ENCODE measurements at places on chromosomes 6 and 20.

DNA sequence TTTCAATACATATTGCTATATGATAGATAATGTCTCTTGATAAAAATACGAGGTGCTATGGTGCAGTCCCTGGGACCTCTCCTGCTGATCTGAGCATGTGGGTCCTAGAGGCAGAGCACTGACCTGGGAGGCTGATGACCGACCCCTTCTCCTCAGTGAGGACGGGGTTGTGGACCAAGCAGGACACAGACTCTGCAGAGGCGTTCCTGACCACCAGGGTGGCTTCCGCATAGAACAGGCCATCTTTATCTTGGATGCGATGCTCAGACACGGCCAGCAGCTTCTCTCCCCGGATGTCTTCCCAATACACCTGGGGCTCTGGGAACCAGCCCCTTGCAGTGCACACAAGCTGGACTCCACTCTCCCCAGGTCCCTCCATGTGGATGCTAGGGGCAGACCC lies 4.2 kb downstream of the BTNL2 start:
- DNase-seq, result no peak

DNA sequence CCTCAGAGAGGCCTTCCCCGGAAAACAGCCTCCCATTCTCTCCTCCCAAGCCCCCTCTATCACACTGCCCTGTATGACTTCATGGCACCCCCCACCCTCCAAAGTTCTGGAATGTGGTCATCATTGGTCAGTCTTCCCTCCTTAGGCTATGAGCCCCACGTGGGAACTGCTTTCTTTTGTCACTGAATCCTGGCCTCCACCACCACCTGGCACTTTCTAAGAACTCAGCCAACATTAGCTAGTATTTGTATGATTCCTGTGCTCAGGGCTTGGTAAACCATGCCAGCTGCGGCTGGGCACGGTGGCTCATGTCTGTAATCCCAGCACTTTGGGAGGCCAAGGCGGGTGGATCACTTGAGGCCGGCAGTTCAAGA lies 8.4 kb upstream of the E2F1 start:
- no peak for DNase-seq

GRCh38 chr6:74731204-74731603 lies 474.6 kb downstream of the COL12A1 start:
- DNase-seq, result no peak

DNA sequence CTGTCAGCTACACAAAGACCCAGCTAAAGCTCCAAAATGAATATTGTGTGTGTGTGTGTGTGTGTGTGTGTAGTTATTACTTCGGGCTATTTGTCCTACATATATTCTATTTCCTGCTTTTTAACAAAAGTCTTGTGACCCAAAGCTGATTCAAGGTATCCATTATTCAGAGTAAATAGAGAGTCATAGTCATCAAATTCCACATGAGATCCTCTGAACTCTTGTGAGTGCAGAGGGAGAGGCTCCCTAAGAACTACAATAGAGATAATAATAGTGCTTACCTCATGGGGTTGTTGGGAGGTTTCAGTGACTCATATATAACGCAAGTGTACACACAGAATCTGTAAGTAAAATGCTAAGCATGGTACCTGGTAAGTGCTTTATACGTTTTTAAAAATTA lies 95.6 kb upstream of the SHLD1 start:
- DNase-seq, result no peak

DNA sequence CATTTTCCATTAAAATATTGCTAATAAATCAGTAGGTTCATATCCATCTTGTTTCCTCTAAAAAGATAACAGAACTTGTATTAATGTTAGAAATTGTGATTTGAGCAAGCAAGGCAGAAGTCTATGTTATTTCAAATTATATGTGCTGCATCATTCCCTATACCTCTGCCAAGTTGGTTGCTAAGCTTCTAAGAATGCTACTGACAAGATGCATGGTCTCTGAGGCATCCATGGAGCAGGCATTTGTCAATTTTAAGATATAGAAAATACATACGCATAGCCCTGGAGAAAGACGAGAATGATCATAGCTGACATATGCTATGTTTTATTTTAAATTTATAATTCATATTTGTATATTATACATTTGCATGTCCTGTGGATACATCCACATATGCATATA lies 168.3 kb upstream of the THEMIS start:
- DNase-seq, result peak; percentile 59

- DNase-seq, result no peak
These were observed 51.8 kb downstream of the CDH26 start for GRCh38 chr20:60009826-60010616.

DNA sequence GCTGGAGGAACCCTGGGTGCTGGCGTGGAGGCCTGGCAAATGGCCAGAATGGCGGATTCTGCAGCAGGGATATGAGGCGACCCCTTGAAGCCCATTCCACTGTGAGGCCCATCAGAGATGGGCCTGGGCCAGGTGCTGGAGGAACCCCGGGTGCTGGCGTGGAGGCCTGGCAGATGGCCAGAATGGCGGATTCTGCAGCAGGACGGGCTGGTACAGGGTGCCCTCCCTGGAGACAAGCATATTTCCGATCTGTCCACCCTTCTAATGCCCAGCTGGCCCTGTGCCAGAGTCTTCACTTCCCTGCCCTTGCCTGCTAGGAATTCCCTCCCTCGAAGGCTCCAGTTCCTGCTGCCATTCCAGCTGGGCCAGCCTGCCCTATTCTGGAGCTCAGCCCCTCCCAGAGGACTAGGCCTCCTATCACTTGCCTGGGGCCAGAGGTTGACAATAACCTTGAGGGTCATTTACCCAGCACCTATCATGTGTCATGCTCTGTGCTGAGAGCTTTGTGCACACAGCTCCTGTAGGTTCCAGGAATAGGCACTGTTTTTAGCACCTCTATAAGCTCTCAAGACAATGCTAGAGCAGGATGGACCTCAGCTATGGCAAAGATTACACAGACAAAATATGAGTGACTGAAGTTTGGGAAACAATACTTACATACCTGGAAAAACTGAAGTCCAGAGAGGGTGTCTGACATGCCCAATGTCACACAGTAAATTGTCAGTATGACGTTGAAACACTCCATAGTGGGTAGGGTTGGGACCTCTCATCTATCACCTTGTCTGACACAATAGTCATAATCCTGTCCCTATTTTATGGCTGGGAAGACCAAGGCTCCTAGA lies 21.4 kb downstream of the SUN5 start:
- DNase-seq, result no peak

DNA sequence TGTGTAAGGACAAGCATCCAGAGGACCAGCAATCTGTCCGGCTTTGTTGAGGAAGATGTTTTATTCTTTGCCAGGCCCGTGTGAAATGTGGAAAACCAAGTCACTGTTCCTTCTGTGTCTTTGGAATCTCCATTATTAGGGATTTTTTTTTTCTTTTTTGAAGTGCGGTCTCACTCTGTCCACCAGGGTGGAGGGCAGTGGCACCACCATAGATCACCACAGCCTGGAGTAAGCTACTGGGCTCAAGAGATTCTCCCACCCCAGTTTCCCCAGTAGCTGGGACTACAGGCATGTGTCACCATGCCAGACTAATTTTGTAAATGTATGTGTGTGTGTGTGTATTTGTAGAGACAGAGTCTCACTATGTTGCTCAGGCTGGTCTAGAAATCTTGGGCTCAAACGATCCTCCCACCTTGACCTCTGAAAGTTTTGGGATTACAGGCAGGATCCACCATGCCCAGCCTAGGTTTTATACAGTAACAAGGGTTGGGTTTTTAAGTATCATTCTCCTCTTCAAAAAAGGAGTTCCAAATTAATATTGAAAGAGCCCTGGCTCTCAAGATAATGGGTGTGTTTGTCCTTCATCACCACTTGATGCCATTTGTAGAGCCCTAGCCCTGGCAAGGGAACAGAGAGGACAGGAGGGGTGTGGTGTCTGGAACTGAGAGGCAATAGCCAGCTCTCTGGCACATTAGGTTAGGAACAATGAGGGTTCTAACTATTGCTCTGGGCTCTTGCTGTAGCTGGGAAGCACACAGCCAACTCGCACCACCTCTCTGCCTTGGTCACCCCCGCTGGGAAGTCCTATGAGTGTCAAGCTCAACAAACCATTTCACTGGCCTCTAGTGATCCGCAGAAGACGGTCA lies 3.1 kb downstream of the LAMP5 start:
- no peak for DNase-seq

- DNase-seq, result no peak
These were observed 867 bp upstream of the AKAP7 start for GRCh38 chr6:131134220-131134979.

DNA sequence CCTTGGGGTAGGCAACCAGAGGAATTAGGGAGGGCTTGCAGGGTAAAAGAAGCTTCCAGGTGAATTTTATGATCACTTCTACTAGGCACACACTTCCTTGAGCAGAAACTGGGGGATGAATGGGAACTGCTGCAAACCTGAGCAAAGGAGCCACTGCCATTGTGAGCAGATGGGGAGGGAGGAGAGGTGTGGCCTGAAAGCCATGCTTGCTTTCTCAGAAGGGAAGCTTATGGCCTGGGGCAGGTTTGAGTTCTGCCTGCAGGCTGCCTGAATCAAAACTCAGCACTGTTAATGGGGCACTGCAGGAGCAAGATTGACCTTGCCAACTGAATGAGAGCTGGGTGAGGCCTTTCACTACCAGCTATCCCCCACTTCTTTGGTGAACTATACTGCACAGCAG lies 328.1 kb downstream of the NKAIN2 start:
- DNase-seq, result no peak

GRCh38 chr20:50070361-50070760 lies 42.6 kb downstream of the UBE2V1 start:
- no peak for DNase-seq

DNA sequence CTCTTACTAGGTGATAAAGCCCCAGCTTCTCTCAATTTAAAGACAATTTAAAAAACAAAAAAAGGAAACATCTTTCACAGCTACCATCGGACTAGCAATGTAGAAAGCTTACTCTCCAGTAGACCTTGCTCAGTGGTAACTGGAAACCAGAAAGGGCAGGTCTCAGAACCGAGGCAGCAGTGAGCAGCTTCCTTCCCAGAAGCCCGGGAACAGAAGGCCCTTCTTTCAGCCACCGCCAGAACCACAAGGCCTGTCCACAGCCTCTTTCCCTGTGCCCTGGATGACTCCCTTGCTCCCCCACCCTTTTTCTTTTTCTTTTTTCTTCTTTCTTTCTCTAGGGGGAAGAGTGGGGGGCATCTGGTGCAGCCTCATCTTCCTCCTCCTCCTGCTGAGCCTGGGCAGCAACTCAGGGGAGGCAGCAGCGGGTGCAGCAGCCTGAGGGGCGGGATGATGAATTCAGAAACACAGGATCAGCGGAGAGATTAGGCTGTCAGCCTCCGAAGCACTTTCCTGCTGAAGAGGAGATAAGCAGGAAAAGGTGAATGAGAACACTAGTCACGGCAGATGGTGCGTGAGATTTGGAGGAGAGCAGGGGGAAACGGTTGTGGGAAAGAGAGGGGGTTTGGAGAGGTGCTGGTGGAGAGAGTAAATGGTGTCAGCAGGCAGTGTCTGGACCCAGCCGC lies 158.5 kb downstream of the ID4 start:
- DNase-seq, result no peak

DNA sequence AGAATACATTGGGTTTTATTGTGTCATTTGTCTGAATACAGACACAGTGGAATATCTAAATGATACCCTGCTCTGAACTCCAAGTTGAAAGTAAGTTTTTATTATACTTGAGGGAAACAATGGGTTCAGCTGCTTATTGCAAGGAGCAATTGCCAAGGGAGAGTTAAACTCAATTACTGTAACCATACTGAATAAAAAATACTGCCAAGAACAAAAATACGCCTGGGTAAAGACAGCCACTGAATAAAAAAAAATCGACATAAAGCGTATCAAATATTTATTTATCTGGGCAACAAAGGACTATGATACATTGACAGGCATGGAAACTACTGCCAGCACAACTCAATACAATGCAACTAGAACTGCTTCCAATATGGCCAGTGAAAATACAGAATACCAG lies 18.1 kb downstream of the TFAP2A start:
- no peak for DNase-seq

DNA sequence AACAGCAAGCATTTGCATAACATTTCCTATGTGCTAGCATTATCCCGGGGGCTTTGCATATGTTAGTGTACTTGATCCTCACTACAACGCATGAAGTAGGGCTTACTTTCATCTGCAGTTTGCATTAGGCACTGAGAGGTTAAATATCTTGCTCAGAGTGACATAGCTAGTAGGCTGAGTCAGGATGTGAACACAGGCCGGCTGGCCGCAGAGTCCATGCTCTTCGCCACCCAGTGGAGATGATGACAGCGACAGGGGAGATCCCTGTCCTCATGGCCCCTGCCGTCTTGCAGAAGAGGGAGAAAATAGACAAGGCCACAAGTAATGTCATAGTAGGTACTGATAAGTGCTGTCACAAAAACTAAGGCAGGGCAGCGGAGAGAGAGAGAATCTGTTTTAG lies 46.9 kb downstream of the LYRM4 start:
- DNase-seq, result peak; percentile 31

GRCh38 chr6:39495640-39496039 lies 173.1 kb upstream of the KCNK16 start:
- no peak for DNase-seq

DNA sequence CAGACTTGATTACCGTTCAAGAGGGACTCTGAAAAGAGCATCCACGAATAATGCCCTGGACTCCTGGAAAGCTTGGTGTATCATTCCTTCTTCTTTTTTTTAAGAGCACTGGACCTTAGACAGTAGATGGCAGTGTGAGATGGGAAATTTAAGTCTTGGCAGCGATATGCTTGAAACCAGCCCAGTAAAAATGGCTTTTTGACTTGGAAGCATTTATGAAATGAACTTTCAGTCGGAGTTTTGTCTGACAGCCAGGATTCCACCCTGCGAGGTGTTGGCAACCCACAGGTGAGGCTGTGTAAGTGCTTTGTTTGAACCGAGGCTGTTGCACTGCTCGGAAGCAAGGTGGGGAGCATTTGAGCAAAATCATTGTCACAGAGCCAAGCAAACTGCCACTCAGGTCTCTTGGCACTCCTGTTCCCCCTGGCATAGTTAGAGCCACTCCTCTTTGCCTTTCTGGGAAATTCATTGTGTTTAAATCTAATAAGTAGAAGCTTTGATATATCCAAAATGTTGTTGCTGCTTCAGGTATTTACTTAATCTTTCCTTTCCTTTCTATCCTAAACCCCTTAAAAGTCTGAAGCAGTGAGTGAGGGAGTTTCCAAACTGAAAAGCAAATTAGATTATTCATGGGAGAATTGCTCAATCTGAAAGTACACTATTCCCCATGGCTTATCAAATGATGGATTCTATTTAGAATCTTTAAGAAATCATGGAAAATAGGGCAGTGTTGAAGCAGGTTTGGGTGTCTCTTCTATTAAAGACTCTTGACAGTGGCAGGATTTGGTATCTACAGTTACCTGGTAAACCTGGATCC lies 272.8 kb upstream of the SLC35B3 start:
- no peak for DNase-seq

GRCh38 chr6:34015586-34015985 lies 130.3 kb downstream of the GRM4 start:
- DNase-seq, result no peak

- DNase-seq, result no peak
These were observed 76.8 kb downstream of the SEL1L2 start for GRCh38 chr20:13913572-13913971.
